Activated naive CD8-positive, alpha-beta T cell treated with anti-CD3 and anti-CD28 coated beads for 36 hours (primary cell): ENCODE measurements at places on chromosomes 2 and 18. TPM values are rescaled to one million over a fixed set of nuclear protein-coding genes. Genes with fewer than 3 reads are reported as not detected.

GRCh38 chr2:1784087-1784486 lies 39.8 kb upstream of the PXDN start:
- peaks cover 7% of the 10 kb centered on the region for H3K27me3 ChIP-seq
- H3K27ac ChIP-seq: no peak overlapping the region
- H3K4me1 ChIP-seq: peaks cover 22% of the 10 kb centered on the region
- no peak for DNase-seq

DNA sequence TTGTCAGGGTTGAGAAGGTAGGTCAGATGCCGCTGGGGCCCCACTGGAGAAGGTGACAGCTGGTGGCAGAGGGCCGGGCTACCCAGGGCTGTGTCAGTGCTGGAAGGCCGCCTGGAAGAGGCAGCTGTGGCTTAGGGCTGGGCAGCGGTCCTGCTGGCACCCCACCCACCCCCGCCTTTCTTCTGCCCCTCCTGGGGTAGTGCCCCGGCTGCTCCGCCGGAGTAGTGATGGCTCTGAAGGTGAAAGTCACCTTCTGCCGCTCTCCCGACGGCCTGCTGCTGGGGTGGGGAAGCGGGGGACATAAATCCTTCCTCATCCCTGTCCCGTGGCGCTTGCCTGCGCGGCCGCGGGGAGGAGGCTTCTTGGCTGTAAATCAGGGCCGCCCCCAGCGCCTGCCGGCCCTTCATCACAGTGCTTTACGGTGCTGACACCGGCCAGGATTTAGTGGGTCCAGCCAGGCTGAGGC lies 332.2 kb downstream of the DYSF start:
- no peaks in the 10 kb centered on the region for H3K4me1 ChIP-seq
- no peak overlapping the region for H3K4me3 ChIP-seq
- no peak overlapping the region for H3K27ac ChIP-seq
- H3K27me3 ChIP-seq: peaks cover 3% of the 10 kb centered on the region
- no peak for DNase-seq

FHOD3 gene
- not detected for total RNA-seq

KLHL29 gene
- total RNA-seq: 1.2 TPM

KCNIP3 gene
- not detected for total RNA-seq
